ENCODE measurements at places on chromosomes 5 and 9.

GRCh38 chr9:134784577-134785305 lies 95.9 kb upstream of the FCN2 start:
- no peak for DNase-seq

- no peak for DNase-seq
These were observed 581.2 kb upstream of the ZNF608 start for GRCh38 chr5:125327676-125328075.

- DNase-seq = no peak
These were observed 144.1 kb upstream of the IER5L start for GRCh38 chr9:129322022-129322621.

DNA sequence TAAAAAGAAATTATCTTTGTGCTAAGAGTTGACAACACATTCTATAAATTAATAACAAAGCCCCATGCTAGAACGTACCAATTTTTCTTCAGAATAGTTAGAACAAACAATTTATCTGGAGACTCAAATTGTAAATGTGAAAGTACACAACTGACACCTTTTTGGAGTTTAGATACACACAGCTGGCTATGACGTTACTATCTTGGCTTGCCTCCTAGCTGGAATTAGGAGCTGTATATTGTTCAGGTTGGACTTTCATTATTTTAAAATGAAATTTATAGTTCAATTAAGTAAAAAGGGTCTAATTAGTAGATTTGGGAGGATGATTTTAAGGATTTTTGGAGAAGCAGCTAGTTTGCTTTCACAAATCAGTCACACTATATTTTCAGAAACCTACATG lies 393.9 kb upstream of the RIOK2 start:
- DNase-seq = no peak

DNA sequence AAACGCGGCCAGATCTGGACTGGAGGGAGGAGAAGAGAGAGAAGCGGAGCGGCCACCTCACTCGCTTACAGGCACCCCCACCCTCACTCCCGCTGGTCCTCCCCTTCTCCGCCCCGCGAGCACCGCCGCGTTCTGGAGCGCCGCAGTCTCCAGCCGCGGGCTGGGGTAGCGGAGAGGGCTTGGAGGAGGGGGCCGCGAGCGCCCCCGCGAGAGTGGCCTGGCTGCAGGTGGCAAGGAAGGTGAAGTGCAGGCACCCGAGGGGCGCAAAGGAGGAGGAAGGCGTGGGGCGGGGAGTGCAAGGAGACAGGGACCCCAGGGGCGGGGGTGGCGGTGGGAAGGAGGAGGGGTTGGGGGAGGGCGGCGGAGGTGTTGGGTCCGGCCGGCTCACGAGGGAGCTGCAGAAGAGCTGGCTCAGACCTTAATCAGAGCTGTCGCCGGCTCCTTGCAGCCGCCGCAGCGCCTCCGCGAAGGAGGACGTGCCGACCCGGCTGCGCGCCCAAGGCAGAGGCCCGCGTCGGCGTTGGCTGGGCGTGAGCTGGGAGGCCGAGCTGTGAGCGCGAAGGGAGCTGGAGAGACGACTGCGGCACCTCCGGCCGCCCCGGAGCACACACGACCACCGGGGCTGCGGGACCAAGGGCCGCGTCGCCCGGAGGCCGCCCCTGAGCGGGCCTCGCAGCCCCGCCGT lies at the start of gene DMRT3:
TSS of gene DMRT3 (plus strand) at position 398 of the 685 bp plus-strand sequence. CDS start 347 bp downstream, outside the sequence.
- DNase-seq = no peak

DNA sequence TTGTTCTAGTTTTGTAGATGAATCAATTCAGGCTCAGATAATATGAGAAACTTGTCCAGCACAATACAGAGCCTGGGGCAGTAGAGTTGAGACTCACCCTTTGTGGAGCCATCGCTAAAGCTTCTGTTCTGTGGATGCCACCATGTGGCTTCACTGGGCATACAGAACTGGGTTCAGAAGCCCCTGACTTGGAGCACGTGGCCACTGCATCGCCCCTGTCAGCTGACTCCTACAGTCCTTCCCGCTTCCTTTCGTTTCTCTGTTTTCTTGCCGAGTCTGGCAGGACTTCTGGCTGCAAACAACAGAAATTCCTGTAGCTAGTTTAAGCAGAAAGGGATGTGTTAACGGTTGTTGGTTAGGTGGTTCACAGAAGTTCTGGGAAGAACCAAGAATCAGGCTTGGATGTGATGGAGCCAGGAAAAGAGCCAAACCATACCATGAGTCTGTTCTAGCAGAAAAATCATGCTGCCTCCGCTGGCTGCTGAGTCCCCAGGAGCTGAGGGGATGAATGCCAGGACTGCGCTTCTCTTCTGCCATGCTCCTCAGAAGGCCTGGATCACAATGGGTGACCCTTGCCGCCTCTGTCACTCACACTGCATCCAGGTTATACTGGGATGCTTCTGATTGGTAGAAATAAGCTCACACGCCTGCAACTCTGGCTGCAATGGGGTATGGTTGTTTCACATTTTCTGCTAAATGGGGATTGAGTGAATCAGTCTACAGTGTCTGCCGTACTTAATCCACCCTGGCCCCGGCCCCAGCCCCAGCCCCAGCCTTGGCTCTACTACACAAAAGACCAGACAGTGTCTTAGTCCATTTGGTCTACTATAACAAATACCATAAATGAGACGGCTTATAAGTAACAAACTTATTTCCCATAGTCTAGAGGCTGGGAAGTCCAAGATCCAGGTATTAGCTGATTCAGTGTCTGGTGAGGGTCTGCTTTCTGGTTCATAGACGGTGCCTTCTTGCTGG lies 262.5 kb downstream of the GOLPH3 start:
- DNase-seq = no peak

DNA sequence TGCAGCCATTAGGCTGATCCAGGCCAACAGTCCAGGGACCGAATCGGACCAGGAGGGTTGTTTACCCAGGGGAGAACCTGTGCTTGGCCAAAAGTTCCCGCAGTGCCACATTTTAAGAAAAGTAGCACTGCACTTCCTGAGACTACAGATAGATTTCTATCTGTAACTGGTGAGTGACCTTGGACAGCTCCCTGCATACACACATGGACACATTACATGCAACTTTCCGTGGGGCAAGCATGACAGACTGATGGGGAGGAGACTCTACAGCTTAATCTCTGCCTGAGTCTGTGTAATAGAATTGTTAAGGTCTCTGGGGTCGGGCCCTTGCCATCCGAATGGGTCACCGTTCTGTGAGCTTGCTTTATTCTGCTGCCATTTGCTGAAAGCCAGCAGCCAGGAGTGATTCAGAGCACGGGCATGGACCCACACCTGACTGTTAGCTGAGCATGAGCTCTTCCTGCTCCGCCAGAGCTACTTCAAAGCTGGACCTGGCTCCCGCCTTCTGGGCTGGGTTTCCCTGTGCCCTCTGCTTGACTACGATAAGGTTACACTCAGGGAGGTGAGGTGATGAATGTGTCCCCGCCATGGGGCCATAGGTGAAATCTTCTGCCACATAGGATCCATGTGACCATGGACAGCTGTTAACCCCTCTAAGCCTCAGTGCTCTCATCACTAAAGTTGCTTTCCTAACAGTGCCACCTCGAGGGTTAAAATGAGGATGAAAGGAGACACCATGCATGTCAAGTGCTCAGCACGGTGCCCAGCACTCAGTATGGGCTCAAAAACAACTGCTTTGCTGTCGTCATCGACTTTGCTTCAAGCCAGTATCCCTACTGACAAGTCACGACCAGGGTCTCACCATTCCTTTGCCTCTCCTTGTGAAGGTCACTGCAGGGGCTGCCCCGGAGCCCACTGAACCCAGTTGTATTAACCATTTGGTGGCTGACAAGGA lies 200.0 kb downstream of the MELK start:
- no peak for DNase-seq

DNA sequence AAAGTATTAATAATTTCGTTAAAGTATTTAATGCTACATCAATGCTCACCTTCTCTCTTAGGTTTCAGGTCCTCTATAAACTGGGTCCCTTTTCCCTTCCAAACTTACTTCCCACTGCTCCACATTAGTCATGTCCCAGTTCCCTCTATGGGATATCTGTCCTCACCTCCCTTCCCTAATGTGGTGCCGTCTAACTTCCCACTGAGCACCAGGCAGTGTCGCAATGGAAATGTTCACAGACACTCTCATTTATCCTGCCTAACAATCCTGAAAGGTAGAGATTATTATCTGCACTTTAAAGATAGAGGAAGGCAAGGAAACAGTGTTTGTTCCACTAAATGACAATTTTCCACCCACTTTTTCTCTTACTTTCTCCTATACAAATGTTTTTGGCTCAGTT lies 329.7 kb downstream of the CWC27 start:
- DNase-seq = no peak

DNA sequence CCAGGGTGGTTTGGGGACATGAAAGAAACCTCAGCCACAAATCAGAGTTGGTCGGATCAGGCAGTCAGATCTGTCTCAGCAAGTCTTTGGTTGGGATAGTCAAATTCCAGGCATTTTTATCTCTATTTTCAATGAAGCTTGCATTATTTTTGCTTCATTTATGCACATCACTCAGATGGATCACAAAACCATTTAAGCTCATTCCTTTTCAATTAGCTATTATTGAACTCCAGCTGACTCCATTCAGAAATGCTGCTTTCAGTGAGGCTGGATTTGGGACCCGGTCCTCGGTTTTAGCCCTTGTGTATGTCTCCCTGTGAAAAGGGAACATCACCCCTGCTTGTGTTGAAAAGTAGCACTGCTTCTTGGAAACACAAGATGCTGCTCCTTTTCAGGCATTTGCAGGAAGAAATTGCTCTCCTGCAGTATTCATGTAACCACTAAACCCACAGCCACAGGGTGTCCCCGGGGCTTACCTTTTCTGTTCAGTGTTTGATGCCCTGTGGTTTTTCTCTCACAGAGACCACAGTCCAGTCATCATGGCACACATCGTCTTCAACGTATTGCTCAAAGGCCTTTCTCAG lies 232.9 kb downstream of the NFIB start:
- no peak for DNase-seq

GRCh38 chr5:180330810-180331646 lies 22.1 kb downstream of the GFPT2 start:
- DNase-seq = no peak

DNA sequence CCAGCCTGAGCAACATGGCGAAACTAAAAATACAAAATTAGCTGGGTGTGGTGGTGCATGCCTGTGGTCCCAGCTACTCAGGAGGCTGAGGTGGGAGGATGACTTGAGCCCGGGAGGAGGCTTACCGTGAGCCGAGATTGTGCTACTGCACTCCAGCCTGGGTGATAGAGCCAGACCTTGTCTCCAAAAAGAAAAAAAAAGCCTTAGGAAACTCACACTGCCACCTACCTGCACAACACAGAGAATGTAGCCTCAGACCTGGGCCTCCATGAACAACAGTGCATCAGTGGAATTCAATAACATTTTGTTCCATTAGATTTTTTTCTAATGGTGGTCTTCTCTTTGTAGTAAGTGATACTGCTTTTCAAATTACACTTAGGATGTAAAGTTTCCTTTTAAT lies 63.8 kb upstream of the RARS1 start:
- no peak for DNase-seq

DNA sequence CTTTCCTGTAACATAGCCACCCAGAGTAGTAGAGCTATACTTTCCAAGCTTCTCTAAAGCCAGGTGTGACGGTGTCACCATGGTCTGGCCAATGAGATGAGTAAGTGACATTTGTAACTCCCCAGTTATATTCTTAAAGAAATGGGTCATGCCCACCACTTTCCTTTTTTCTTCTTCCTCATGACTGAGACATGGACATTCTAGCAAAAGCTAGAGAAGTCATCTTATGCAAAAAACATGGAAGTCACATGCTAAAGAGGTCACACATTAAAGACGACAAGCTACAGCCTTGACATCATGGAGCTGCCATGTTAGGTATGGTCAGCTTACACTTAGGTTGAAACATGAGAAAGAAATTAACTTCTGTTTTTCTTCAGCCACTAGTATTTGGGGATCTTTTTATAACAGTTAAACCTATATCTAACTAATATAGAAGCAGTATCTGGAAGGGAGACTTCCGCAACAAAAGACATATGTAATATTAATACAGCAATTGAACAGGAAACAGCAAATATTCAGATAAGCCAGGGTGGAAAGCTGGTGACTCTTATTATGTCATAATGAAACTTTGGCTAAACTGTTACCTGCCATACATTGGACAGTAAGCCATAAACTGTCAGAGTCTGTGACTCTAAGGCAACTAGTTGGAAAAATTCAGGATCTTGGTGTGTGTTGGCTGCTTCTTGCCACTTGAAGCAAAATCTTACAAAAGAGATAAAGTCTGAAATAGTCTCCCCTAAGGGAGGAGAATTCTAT lies 54.7 kb upstream of the SNX2 start:
- no peak for DNase-seq

GRCh38 chr9:118984607-118985006 lies 384.6 kb downstream of the BRINP1 start:
- no peak for DNase-seq

DNA sequence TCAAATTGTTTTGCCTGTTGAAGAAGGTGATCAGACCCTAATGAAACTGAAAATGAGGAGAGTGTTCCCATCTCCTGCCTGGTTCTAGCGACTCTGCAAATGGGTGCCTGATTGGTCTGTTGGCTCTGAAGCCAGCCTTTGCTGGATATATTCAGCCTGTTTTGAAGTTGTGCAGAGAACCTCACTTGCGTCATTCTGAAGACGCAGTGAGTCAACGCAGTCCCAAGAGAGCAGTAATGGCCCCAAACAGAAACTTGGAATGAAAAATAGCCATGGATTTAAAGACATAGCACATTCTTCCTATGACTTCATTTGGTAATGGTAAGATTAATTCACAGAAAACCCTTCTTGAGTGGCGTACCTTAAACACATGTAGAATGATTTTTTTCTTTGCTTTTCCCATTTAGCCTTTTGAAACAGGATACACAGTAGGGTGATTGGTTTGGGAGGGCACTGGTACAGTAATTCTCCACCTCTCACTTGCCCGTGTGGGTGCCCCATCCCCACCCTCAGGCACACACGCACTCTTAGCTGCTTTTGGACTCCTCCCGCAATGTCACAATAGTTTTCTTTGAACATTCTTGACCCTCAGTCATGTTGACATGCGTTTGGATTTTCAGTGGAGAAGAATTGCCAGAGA lies 54.1 kb upstream of the ABL1 start:
- DNase-seq = no peak
